ENCODE measurements at places on chromosomes 2 and 18.

DNA sequence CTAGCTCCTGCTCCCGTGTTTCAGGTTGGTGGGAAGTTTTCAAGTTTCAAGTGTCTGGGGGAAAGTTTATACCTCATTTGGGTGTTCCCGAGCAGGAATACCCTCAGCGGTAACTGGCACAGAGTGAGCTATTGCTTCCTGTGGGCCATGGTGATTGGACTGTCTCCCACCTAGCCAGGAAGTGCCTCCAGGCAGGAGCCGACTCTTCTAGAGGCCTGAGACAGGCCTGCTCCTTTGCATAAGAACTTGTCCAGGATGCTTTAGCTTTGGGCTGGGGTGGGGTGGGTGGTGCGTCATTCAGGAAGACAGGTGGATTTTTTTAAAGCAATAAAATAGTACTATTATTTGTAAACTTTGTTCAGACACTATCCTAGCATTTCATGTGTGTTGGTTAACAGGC, 23.5 kb upstream of the DNMT3A start:
- DNase-seq, result no peak

DNA sequence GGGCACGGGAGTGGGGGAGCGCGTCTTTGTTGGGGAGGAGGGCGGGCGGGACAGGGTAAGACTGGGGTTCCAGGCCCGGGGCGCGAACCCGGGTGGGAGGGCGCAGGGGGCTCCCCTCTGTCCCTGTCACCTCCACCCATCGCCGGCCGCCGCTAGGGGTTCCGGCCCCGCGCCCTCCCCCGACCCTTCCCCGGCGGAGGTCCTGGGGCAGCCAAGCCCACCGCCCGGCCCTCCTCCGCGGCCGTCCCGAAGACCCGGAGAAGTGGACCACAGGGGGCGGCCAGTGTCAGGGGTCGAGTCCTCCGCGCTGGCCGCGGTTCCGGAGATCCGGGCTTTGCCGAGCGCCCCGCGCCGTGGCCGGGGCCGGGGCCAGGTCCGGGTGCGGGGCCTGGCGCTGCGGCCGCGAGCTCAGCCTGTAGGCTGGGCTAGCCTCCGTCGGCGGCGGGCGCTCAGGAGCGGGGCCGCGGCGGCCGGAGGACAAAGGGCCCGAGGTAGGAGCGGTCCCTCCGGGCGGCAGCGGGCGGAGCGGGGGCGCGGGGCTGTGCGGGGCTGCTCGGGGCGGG, 16.6 kb upstream of the E2F6 start:
- DNase-seq, result no peak

DNA sequence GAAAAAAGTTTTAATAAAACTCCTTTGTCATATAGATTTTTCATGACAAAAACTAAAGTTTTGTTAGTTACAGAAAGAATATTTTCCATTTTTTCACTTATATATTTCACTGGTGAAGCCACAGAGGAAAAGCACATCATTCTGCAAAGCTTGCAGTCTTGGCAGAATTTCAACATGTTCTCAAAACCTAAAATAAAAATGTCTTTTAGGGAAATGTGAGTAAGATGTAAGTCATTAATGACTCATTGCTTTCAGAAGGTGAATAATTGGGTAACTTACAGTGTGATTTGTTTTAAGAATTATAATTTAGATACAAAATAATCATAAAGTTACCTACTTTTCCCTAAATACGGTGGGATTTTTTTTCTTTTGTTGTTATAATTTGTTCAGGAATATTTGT, 43.4 kb upstream of the TNFRSF11A start:
- no peak for DNase-seq

DNA sequence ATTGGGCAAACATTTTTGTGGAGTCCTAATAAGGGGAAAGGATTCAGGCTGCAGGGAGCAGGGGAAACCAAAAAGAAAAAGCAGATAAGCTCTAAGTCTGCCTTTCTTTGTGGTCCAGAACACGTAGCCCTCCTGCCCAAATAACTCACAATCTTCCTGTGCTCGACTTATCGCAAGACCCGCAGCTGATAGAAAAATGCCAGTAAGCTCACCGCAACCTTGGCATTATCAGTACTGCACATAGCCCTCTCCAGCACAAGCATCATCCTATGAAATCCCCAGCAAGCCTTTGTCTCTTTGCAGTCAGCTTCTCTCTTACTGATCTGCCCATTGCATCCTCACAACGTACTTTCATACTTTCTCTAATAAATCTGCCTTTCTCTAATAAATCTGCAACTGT, 202.4 kb upstream of the HNRNPA3 start:
- DNase-seq, result no peak

Data from stimulated activated CD4-positive, alpha-beta T cell treated with anti-CD3 and anti-CD28 coated beads, Interleukin-4, amount 100 ng/mL, for 48 hours (primary cell).